ENCODE measurements at places on chromosomes 3 and 15. TPM values are rescaled to one million over a fixed set of nuclear protein-coding genes. Genes with fewer than 3 reads are reported as not detected.

DNA sequence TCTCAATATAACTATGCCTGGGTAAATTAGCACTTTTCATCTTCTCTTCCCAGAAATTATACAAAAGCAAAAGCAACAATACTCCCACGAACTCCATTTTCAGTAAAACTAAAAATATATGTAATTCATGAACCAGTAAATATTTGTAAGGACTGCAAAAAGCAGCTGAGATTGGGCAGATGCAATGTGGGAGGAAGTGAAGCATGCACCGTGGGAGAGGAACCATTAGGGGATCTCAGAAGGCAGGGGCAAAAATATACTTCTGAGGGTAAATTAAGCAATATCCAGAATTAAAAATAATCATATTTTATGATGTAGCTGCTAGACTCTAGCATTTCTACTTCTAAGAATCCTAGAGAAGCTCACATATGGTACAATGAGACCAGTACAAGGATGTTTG lies 20.2 kb downstream of the CFAP91 start:
- H3K27me3 ChIP-seq, result no peaks in the 10 kb centered on the region
- DNase-seq, result no peak
- no peaks in the 10 kb centered on the region for H3K4me1 ChIP-seq
- no peak overlapping the region for H3K4me3 ChIP-seq

- no peak for DNase-seq
- H3K4me3 ChIP-seq, result no peak overlapping the region
- H3K36me3 ChIP-seq, result no peaks in the 10 kb centered on the region
Observed at GRCh38 chr3:80688814-80689213, 921.0 kb upstream of the ROBO1 start.

- H3K27me3 ChIP-seq, result no peaks in the 10 kb centered on the region
- peaks cover 56% of the 10 kb centered on the region for H3K36me3 ChIP-seq
- H3K4me1 ChIP-seq, result no peaks in the 10 kb centered on the region
- no peak overlapping the region for H3K27ac ChIP-seq
Observed at GRCh38 chr15:80977627-80978036, 12.0 kb downstream of the MESD start.

GRCh38 chr3:41176596-41176995 lies 22.7 kb upstream of the CTNNB1 start:
- no peak overlapping the region for H3K27ac ChIP-seq
- DNase-seq, result no peak
- H3K27me3 ChIP-seq, result no peaks in the 10 kb centered on the region
- H3K4me3 ChIP-seq, result no peak overlapping the region
- no peaks in the 10 kb centered on the region for H3K36me3 ChIP-seq
- H3K4me1 ChIP-seq, result no peaks in the 10 kb centered on the region

DNA sequence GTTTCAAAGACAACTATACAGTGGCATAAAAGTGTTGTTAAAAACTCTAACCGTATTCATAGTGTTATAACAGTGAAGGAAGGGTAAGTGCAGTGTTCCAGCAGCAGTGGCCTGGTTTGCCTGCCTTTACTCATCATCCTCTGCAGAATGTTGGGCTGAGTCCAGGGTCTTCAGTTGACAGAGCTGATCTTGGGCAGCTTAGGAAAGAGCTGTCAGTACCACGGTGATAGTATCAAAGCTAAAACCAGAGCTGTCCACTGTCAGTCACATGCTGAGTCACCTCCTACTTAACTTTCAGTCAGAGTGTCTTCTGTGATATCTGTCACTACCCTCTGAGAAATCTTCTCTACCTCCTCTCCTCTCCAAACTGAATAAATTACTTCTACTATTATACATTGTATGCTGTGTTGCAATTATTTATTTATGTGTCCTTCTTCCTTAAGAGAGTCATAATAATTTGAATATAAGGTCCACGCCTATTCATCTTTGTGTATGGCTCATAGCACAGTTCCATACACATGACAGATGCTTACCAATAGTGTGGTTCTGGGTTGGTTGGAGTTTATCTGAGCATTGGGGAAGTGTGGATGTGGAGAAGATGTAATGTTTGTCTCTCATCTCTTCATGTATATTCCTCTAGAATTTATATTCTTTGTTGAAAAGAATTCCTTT lies 242.1 kb downstream of the ZIC1 start:
- H3K4me3 ChIP-seq, result no peak overlapping the region
- no peaks in the 10 kb centered on the region for H3K27me3 ChIP-seq
- H3K36me3 ChIP-seq, result no peaks in the 10 kb centered on the region
- H3K4me1 ChIP-seq, result no peaks in the 10 kb centered on the region

- H3K27ac ChIP-seq, result no peak overlapping the region
- H3K4me1 ChIP-seq, result no peaks in the 10 kb centered on the region
- H3K4me3 ChIP-seq, result no peak overlapping the region
- H3K27me3 ChIP-seq, result no peaks in the 10 kb centered on the region
- no peaks in the 10 kb centered on the region for H3K36me3 ChIP-seq
Observed at GRCh38 chr15:99411234-99411633, 154.6 kb upstream of the MEF2A start.

GRCh38 chr15:78712797-78713515 lies 71.9 kb upstream of the CHRNB4 start:
- peaks cover 3% of the 10 kb centered on the region for H3K36me3 ChIP-seq
- H3K4me1 ChIP-seq, result no peaks in the 10 kb centered on the region
- H3K4me3 ChIP-seq, result no peak overlapping the region
- no peak overlapping the region for H3K27ac ChIP-seq
- DNase-seq, result no peak
- no peaks in the 10 kb centered on the region for H3K27me3 ChIP-seq

GRCh38 chr3:127059072-127059471 lies 76.2 kb downstream of the PLXNA1 start:
- H3K27ac ChIP-seq, result no peak overlapping the region
- no peaks in the 10 kb centered on the region for H3K4me1 ChIP-seq
- H3K36me3 ChIP-seq, result peaks cover 5% of the 10 kb centered on the region
- no peak for DNase-seq
- H3K27me3 ChIP-seq, result no peaks in the 10 kb centered on the region

GRCh38 chr15:85048430-85048829 lies 66.8 kb downstream of the PDE8A start:
- no peaks in the 10 kb centered on the region for H3K36me3 ChIP-seq
- H3K27me3 ChIP-seq, result no peaks in the 10 kb centered on the region
- no peaks in the 10 kb centered on the region for H3K4me1 ChIP-seq
- no peak for DNase-seq
- H3K27ac ChIP-seq, result no peak overlapping the region

GRCh38 chr3:116226266-116226665 lies 219.0 kb downstream of the LSAMP start:
- no peak for DNase-seq
- H3K4me1 ChIP-seq, result no peaks in the 10 kb centered on the region
- H3K27ac ChIP-seq, result no peak overlapping the region
- H3K36me3 ChIP-seq, result no peaks in the 10 kb centered on the region
- H3K4me3 ChIP-seq, result no peak overlapping the region
- H3K27me3 ChIP-seq, result no peaks in the 10 kb centered on the region

- H3K4me3 ChIP-seq, result no peak overlapping the region
- no peak overlapping the region for H3K27ac ChIP-seq
- no peak for DNase-seq
- no peaks in the 10 kb centered on the region for H3K36me3 ChIP-seq
Observed at GRCh38 chr3:164683489-164683888, 394.8 kb downstream of the SI start.

DNA sequence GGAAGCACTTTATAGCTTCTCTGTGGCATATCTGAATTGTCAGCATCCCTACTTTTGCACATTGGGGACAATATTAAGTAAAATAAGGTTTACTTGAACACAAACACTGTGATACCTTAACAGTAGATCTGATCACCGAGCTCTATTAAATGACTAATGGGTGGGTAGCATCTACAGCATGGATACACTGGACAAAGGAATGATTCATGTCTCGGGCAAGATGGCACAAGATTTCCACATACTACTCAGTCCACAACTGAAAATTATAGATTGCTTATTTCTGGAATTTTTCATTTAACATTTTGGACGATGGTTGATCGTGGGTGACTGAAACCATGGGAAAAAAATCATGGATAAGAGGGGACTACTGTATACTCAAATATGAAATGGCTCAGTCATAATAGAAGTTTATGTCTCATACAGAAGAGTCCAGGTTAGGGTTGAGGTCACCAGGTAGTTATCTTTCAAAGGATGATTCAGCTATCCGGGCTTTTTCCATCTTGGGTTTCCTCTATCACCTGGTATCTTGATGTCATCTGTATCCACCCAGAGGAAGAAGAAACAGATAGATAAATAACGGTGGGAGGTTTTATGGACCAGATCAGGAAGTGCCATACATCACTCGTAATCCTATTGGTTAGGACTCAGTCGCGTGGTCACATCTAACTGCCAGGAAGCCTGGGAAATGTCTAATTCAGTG lies 320.0 kb upstream of the RARB start:
- H3K27ac ChIP-seq, result no peak overlapping the region
- H3K36me3 ChIP-seq, result no peaks in the 10 kb centered on the region
- H3K4me1 ChIP-seq, result no peaks in the 10 kb centered on the region
- DNase-seq, result no peak

- H3K4me1 ChIP-seq, result peaks cover 4% of the 10 kb centered on the region
- H3K4me3 ChIP-seq, result no peak overlapping the region
- no peak overlapping the region for H3K27ac ChIP-seq
Observed at GRCh38 chr3:129276385-129276784, 2.3 kb upstream of the HMCES start.

GRCh38 chr3:169327546-169328356 lies 335.8 kb downstream of the MECOM start:
- no peaks in the 10 kb centered on the region for H3K36me3 ChIP-seq
- no peak for DNase-seq
- H3K4me3 ChIP-seq, result no peak overlapping the region
- H3K4me1 ChIP-seq, result no peaks in the 10 kb centered on the region

GRCh38 chr3:152574461-152575079 lies 260.4 kb upstream of the P2RY1 start:
- no peak for DNase-seq
- no peaks in the 10 kb centered on the region for H3K27me3 ChIP-seq
- no peaks in the 10 kb centered on the region for H3K4me1 ChIP-seq
- no peak overlapping the region for H3K4me3 ChIP-seq
- no peaks in the 10 kb centered on the region for H3K36me3 ChIP-seq

DNA sequence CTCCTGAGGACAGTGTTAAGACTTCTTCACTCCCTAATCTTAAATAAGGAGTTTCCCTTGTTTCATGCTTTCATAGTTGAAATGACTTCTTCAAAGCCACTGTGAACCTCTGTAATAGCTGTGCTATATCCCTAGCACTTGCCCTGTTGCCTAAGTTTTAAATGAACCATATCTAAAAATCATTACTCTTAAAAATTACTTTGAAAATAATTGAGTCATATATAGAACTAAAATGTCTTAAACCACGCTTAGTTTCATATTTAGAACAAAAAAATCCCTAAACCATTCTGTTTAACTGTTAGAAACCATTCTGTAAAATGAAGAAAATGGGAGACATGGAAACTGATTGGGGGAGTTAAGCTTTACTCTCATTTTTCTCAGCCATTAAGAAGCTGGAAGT lies 29.8 kb downstream of the DNAJC19 start:
- no peak overlapping the region for H3K27ac ChIP-seq
- H3K27me3 ChIP-seq, result no peaks in the 10 kb centered on the region
- H3K36me3 ChIP-seq, result peaks cover 80% of the 10 kb centered on the region

- no peak overlapping the region for H3K27ac ChIP-seq
- DNase-seq, result no peak
- no peaks in the 10 kb centered on the region for H3K4me1 ChIP-seq
- no peaks in the 10 kb centered on the region for H3K27me3 ChIP-seq
- H3K36me3 ChIP-seq, result no peaks in the 10 kb centered on the region
Observed at GRCh38 chr3:122102191-122102935, 47.2 kb downstream of the CD86 start.

GRCh38 chr3:168026764-168027163 lies 69.0 kb downstream of the GOLIM4 start:
- H3K27ac ChIP-seq, result no peak overlapping the region
- DNase-seq, result no peak
- H3K36me3 ChIP-seq, result peaks cover 13% of the 10 kb centered on the region
- H3K4me1 ChIP-seq, result no peaks in the 10 kb centered on the region
- H3K4me3 ChIP-seq, result no peak overlapping the region

- no peak overlapping the region for H3K27ac ChIP-seq
- H3K4me1 ChIP-seq, result peaks cover 4% of the 10 kb centered on the region
- no peak overlapping the region for H3K4me3 ChIP-seq
- H3K36me3 ChIP-seq, result no peaks in the 10 kb centered on the region
- no peak for DNase-seq
- H3K27me3 ChIP-seq, result no peaks in the 10 kb centered on the region
Observed at GRCh38 chr15:91678003-91678402, 175.5 kb upstream of the SLCO3A1 start.

- H3K36me3 ChIP-seq, result no peaks in the 10 kb centered on the region
- DNase-seq, result no peak
- no peak overlapping the region for H3K4me3 ChIP-seq
- H3K27ac ChIP-seq, result no peak overlapping the region
Observed at GRCh38 chr3:135539351-135539750, 426.2 kb upstream of the PPP2R3A start.

- H3K27ac ChIP-seq, result no peak overlapping the region
- DNase-seq, result no peak
- peaks cover 4% of the 10 kb centered on the region for H3K36me3 ChIP-seq
- H3K4me1 ChIP-seq, result no peaks in the 10 kb centered on the region
- no peak overlapping the region for H3K4me3 ChIP-seq
Observed at GRCh38 chr15:97072545-97072944, 742.0 kb downstream of the NR2F2 start.

DNA sequence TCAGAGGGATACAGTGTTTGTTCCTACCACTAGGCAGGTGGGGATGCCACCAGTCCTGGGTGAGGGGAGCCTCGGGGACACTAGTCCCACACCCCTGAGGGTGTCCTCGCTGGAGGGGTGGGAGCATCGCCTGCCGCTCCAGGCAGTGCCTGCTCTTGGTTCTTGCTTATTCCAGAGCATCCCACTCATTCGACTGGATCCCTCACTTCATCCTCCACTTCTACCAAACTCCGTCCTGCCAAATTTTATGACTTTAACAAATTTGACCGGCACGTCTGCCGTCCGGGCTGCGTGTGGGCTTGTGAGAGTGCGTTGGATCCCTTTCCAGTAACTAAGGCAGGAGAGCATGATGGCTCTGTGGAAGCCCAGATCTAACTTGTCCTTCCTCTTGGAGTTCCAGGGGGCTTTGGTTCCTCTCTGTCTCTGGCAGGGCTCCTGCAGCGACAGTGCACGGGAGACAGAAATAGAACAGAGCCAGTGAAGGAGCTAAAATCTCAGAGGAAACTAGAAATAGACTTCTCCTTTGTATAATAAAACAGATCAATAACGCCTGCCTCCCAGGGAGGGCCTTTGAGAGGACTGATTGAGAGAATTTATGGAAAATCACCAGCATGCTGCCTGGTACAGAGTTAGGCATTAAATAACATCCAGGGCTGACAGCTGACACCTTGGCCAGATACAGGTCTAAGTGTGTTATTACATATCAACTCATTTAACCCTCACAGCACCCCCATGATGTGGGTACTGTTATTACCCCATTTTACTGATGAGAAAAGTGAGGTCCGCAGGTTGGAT lies 34.5 kb downstream of the MGLL start:
- no peak overlapping the region for H3K4me3 ChIP-seq
- no peaks in the 10 kb centered on the region for H3K4me1 ChIP-seq
- no peak for DNase-seq
- no peaks in the 10 kb centered on the region for H3K27me3 ChIP-seq

The SCAANT1 gene
- total RNA-seq, result not detected

The CNTN6 gene
- not detected for total RNA-seq

The RBPMS2 gene
- 185 TPM for total RNA-seq

The ABHD5 gene
- total RNA-seq, result 15.9 TPM

The SPTBN5 gene
- 0.90 TPM for total RNA-seq

The SLC12A1 gene
- 0.04 TPM for total RNA-seq

The ELL3 gene
- 6.4 TPM for total RNA-seq

The DMXL2 gene
- 13.9 TPM for total RNA-seq

The LINGO1 gene
- 42.6 TPM for total RNA-seq

The SEC61A1 gene
- 146 TPM for total RNA-seq

The GPR176 gene
- 132 TPM for total RNA-seq
